ENCODE measurements at places on chromosomes 11 and 22.

- DNase-seq = peak; percentile 26
Observed at GRCh38 chr11:10205928-10206327, 88.1 kb downstream of the SBF2 start.

GRCh38 chr22:48432781-48433518, 1394.7 kb downstream of the BRD1 start:
- no peak for DNase-seq

GRCh38 chr22:41532908-41533825, 11.1 kb downstream of the POLR3H start:
- DNase-seq = peak; percentile 60

- no peak for DNase-seq
Observed at GRCh38 chr22:38783095-38783615, 10.8 kb downstream of the DNAL4 start.

DNA sequence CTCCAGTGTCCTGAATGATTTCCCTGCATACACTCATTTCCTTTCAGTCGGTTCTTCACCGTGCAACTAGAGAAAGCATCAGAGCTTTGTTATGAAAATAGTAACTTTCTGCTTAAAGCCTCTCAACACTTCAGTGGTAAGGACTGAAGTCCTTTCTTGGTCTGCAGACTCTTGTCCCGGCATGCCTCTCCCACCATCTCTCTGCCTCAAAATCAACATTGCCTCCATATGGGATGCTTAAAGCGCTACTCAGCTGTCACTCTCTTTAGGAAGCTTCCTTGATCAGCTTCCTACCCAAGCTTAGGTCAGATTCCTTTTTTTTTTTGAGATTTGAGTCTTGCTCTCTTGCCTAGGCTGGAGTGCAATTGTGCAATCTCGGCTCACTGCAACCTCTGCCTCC, 36.7 kb downstream of the APLP2 start:
- DNase-seq = no peak

GRCh38 chr11:86261328-86261727, 16.8 kb downstream of the EED start:
- DNase-seq = no peak

All from SK-N-DZ (cell line).